ENCODE measurements at places on chromosomes 6 and 20.

GRCh38 chr20:22339091-22339881 lies 245.1 kb downstream of the FOXA2 start:
- DNase-seq, result peak; percentile 60

DNA sequence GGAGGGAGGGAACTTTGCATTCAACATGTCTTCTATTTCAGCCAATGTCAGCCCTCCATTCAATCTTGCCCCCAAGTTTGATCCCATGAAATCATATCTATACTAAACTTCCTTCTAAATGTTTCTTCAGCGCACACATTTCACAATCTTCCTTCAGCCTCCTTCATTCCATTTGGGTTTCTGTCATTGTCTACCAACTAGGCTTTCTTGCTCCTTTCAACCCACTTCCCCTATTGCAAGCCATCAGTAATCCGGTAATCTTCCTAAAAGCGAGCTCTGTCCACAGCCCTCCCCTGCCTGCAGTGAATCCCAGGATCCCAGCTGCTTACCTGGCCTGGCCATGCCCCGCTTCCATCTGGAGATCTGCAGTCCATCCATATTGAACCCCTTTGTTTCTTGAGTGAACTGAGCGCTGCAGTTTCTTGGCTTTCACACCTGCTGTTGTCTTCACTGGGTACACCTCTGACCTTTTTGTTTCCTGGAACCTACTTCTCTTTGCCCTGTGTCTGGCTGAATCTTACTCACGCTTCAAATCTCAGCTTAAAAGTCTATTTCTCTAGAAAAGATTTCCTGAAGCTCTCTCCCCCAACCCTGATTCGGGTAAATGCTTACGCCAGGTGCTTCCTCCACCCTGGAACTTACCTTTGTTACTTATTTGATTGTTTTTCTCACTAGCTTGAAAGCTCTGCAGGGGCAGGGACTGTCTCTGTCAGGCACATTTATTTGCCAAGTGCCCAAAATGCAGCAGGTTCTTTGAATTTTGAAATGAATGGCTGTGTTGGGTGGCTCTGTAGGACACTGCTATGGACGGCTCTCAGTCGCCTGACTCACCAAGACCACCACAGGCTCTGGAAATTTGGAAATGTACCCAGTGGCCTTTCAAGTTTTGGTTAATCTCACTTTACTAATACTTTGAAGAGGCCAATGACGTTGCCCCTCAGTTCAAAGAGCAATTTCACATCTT lies 50.3 kb downstream of the ADTRP start:
- DNase-seq, result no peak

DNA sequence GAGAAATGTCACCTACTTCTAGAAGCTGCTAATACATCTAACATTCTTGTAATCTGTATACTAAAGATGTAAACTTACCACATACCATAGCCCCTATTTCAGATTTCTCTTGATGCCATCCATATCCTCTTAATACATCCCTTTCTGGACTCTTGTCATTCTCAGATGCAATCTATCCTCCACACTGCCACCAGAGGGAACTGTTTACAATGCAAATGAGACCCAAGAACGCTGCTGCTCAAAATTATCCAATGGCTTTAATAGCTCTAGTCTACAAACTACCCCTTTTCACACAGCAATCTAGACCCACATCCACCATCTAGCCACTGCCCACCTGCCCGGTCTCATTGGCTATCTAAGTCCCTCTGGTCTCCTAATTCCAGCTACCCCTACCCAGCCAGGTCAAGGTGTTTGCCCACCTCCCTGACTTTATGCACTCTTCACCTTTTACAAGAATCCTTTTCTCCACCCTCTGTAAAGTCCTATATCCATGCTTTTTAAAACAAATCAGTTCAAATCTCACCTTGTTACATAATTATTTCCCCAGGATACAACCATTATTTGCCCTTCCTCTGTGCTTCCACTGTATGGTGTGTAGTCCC lies 14.8 kb downstream of the FAXC start:
- peak; percentile 49 for DNase-seq

DNA sequence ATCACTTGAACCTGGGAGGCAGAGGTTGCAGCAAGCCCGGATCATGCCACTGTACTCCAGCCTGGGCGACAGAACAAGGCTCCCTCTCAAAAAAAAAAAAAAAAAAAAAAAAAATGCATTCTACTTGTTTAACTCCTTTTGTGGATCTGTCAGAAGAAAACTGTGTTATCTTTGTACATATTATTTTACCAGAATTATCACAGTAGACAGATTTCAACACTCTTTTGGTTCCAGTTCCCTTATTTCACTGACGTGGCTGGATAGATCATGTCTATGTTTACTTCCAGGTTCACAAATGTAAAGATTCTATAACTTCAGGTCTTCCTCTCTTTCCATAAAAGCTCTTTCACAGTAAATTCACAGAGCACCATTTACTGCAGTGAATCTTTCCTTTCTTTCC lies 18.4 kb downstream of the NUDT3 start:
- no peak for DNase-seq

DNA sequence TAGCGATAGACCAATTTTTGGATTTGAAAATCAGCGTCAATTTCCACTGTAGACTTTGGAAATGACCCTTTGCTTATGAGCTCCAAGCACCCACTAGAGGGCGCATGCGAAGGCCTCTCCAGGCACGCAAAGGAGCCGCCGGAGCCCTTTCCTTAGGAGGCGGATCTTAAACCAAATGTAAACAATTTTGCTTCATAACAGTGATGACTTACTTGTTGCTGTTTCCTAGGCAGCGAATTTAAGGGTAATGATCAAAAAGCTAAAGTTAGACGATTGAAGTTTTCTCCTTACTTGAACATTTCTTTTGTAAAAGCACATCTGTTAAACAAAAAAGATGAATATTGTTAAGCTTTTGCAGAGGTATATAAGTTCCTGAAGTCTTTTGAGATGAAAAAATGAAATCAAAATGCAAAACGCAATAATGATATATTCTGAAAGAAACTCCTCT lies 29.2 kb upstream of the EXOC2 start:
- peak; percentile 72 for DNase-seq

GRCh38 chr6:26514984-26515383 lies 14.9 kb downstream of the BTN1A1 start:
- DNase-seq, result peak; percentile 77

GRCh38 chr6:78746457-78746856 lies 120.9 kb upstream of the IRAK1BP1 start:
- DNase-seq, result no peak

DNA sequence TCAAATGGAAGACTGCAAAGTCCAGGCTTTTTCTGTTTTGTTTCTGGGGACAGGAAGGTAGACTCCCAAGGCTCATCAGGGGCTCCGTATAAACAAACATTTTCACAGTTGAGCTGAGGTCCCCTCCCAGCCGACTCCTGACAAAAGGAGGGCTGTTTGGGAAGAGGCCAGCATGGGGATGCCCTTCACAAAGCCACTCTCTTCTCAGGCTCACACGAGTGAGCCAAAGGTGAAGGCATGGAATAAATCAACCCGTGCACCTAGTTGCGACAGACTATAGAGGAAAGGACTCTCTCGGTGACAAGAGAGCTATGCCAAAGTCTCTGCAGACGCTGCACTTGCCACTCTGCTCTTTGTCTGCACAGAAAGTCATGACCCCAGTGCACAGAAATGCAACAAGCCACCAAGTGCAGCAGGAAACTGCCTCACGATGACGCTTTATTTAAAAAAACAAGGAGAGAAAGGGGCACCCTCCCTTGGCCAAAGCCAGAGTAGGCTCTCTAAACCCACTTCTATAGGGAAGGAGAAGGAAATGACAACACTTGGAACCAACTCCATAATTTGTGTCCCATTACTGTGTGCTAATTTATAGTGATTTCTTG lies 21.0 kb downstream of the JAG1 start:
- no peak for DNase-seq

GRCh38 chr6:26525838-26526237 lies 12.3 kb upstream of the HMGN4 start:
- DNase-seq, result no peak

GRCh38 chr6:152983637-152984512 lies 1.0 kb upstream of the FBXO5 start:
- DNase-seq, result peak; percentile 99

- DNase-seq, result no peak
Observed at GRCh38 chr6:42078386-42078785, 28.1 kb downstream of the TAF8 start.

GRCh38 chr6:22658183-22658582 lies 88.8 kb downstream of the HDGFL1 start:
- DNase-seq, result no peak

DNA sequence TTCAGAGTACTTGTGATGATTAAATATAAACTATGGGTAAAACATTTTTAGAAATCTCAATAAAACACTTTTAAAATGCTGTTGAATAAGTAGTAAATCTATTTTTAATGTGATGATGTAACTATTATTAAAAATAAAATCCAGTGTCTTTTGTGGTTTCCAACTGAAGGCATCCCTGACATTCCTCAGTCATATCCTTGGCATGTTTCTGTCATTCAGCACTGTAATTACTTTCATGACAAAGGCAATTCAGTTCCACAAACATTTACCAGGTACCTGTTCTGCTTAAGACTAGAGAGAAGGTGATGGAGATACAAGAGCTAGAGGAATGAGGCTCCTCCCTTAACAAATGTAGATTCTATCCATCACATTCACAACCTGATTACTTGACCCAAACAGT lies 518.7 kb upstream of the MAP3K7 start:
- DNase-seq, result no peak

- no peak for DNase-seq
Observed at GRCh38 chr20:6140947-6141346, 18.1 kb upstream of the FERMT1 start.

- DNase-seq, result no peak
Observed at GRCh38 chr20:38550274-38550673, 30.7 kb upstream of the ADIG start.

- DNase-seq, result no peak
Observed at GRCh38 chr6:125279961-125280360, 21.8 kb downstream of the HDDC2 start.

DNA sequence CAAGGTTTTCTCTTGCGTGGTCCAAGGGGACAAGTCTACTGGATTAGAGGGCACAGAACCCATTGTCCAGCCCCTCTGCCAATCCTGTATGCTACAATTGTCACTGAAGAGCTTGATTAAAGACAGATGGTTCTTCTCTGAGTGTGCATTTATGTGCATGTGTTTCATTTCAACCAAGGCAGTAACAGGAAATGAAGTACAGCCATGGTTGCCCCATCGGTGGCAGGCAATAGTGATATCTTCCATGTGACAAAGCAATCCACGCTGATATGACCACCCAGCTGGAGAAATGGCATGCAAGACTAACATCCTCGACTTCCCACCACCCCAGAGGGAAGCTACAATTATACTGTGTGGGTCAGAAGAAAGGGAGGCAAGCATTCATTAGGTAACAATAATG lies 85.5 kb downstream of the UNC5CL start:
- DNase-seq, result peak; percentile 53

GRCh38 chr20:46883892-46884291 lies 10.8 kb upstream of the EYA2 start:
- DNase-seq, result no peak

- no peak for DNase-seq
Observed at GRCh38 chr6:35300848-35301247, 3.2 kb downstream of the DEF6 start.

- DNase-seq, result peak; percentile 25
Observed at GRCh38 chr6:34982424-34982852, 93.4 kb downstream of the ANKS1A start.

- no peak for DNase-seq
Observed at GRCh38 chr6:149323925-149324324, 6.4 kb downstream of the TAB2 start.

DNA sequence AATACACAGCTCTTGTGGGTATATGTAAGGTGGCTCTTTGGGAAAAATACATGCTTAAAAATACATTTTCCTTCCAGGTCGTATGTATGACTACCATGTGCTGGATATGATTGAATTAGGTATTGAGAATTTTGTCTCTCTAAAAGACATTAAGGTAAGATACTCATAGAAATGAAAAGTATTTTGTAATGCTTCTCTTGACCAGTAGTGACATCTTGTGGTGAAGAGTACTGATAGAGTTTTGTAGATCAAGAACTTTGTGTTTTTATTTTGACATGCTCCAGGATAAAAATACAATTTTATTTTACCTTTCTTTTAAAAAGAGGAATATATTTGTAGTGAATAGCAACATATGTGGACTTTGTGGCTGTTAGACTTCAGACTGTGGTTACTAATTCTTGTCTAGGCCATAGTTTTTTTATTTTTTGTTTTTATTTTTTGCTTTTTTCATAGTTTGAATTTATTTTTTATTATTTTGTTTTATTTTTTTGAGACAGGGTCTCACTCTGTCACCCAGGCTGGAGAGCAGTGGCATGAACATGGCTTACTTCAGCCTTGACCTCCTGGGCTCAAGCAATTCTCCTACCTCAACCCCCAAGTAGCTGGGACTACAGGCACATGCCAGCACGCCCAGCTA lies 17.9 kb downstream of the RPF2 start:
- DNase-seq, result peak; percentile 33

- no peak for DNase-seq
Observed at GRCh38 chr6:142355520-142356174, 53.8 kb downstream of the ADGRG6 start.

GRCh38 chr6:90472716-90473115 lies 114.2 kb downstream of the MAP3K7 start:
- DNase-seq, result no peak

DNA sequence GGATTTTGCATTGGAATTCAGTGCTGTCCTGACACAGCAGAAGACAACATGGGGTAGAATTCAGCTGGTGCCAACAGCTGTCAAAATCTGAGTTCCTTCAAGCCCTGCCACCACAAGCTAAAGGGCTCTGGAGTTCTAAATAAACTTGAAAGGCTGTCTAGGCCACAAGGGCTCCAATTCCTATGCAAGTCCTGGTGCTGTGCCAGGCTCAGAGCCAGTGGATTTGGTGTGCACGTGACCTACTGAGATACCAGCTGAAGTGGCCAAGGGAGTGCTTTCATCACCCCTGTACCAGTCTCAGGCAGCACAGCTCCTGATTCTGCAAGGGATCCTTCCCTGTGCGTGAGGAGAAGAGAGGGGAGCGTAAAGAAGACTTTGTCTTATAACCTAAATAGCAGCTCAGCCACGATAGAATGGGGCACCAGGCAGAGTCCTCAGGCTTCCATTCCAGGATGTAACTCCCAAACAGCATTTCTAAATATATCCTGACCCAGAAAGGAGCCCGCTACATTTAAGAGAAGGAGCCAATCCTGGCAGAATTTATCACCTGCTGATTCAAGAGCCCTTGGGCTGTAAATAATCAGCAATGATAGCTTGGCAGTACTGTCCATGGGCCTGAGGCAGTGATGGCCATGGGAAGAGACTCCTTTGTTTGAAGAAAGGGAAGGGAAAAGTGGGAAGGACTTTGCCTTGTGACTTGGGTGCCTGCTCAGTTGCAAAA lies 881.2 kb upstream of the EPHA7 start:
- no peak for DNase-seq

GRCh38 chr6:134003542-134003951 lies 48.9 kb downstream of the SLC2A12 start:
- no peak for DNase-seq

GRCh38 chr6:133705731-133706130 lies 183.2 kb upstream of the TCF21 start:
- DNase-seq, result peak; percentile 75

DNA sequence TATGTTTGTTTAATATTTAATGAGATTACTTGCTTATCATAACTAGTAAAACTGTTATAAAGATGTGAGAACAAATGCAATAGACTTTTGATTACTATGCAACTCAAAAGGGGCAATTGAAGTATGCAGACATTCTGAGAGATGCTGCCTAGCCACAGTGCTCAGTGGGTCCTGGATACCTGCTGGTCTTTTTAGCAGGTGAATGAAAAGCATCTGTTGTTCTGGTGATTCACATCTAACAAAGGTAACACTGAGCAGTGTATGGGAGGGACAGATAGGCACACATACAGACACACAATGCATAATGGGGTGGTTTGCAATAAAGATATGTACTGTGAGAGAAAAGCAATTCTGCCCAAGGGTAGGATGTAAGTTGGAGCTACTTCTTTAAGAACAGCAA lies 46.9 kb downstream of the OGFRL1 start:
- no peak for DNase-seq
